ENCODE measurements at places on chromosomes 5 and 9. TPM values are rescaled to one million over a fixed set of nuclear protein-coding genes. Genes with fewer than 3 reads are reported as not detected.

Gene LECT2
- polyA plus RNA-seq = not detected

Gene AQP7
- polyA plus RNA-seq = 548 TPM

Gene NR4A3
- polyA plus RNA-seq = 0.52 TPM

Gene MAT2B
- polyA plus RNA-seq = 16.9 TPM

Gene SOHLH1
- polyA plus RNA-seq = not detected

Gene FOXD4L4
- 0.22 TPM for polyA plus RNA-seq

Gene C5
- polyA plus RNA-seq = 2.7 TPM

Gene PCDHGA12
- polyA plus RNA-seq = 1.2 TPM

Gene GADD45G
- 45.2 TPM for polyA plus RNA-seq

Gene BTNL3
- polyA plus RNA-seq = 0.22 TPM

Gene GABRP
- not detected for polyA plus RNA-seq

Gene NOP16
- polyA plus RNA-seq = 19.5 TPM

Gene HAVCR2
- 6.6 TPM for polyA plus RNA-seq

Gene TSSK1B
- polyA plus RNA-seq = not detected

Gene QRFP
- not detected for polyA plus RNA-seq

Gene SIT1
- 3.3 TPM for polyA plus RNA-seq

Gene DMRT3
- polyA plus RNA-seq = not detected

Gene RNF180
- polyA plus RNA-seq = 0.99 TPM

Gene MLANA
- not detected for polyA plus RNA-seq

Gene FOXD1
- 0.34 TPM for polyA plus RNA-seq

Gene NKD2
- polyA plus RNA-seq = 8.8 TPM

Gene MEIKIN
- polyA plus RNA-seq = not detected

Gene SPATA31A6
- not detected for polyA plus RNA-seq

Gene GPR21
- polyA plus RNA-seq = 0.07 TPM

Gene KIAA0825
- 1.7 TPM for polyA plus RNA-seq

Gene CCNJL
- polyA plus RNA-seq = 0.09 TPM

Gene PSMB7
- polyA plus RNA-seq = 197 TPM

Gene FOXD4
- 0.21 TPM for polyA plus RNA-seq

Gene SPATA6L
- polyA plus RNA-seq = 2.7 TPM

Gene OTULINL
- polyA plus RNA-seq = 3.1 TPM

Gene COL23A1
- polyA plus RNA-seq = 0.07 TPM

Gene OTP
- polyA plus RNA-seq = not detected

Gene SHOC1
- 0.01 TPM for polyA plus RNA-seq

Gene MTX3
- 4.8 TPM for polyA plus RNA-seq

Gene MARCHF3
- 37.9 TPM for polyA plus RNA-seq

Gene LHX3
- polyA plus RNA-seq = not detected

Gene FOXI1
- polyA plus RNA-seq = not detected

Gene CACFD1
- 4.0 TPM for polyA plus RNA-seq

Gene HTR1A
- polyA plus RNA-seq = not detected

Gene C9orf43
- polyA plus RNA-seq = 0.42 TPM

Gene KIAA1958
- polyA plus RNA-seq = 0.90 TPM

Gene RAPGEF6
- 1.9 TPM for polyA plus RNA-seq

Gene GPX3
- 5,613 TPM for polyA plus RNA-seq

Gene OR5C1
- not detected for polyA plus RNA-seq

Gene TMEM252
- polyA plus RNA-seq = not detected

Gene PCDHA4
- under 0.01 TPM for polyA plus RNA-seq

Gene FAM153A
- 0.21 TPM for polyA plus RNA-seq

Gene BARHL1
- polyA plus RNA-seq = not detected

Gene NUDT2
- polyA plus RNA-seq = 18.8 TPM

Gene LCN9
- not detected for polyA plus RNA-seq
